Stimulated activated CD4-positive, alpha-beta T cell treated with anti-CD3 and anti-CD28 coated beads, TNF-alpha, amount 100 ng/mL, for 24 hours (primary cell): ENCODE measurements at places on chromosomes 12 and 14.
A peak's percentile ranks its signal among the peaks of the same experiment; 100 is the strongest.

DNA sequence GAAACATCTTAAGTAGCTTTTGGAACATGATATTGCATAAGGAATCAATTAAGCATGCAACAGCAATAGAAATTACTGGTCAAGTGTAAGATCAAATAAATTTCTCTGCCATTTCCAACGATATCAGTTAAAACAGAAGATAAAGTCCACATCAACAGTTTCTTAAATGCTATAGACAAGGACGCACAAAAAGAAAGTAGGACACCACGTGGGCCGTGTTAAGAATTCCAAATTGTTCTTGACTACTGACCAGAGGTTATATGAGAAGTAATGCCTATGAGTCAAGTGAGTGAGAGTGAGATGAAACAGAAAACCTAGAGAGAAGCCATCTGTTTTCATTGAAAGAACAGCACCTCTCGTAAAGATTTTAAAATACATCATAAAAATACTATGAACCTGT is 318.2 kb downstream of the TMEM117 start:
- DNase-seq = no peak

GRCh38 chr12:58189030-58189429 is 247.7 kb downstream of the ATP23 start:
- no peak for DNase-seq

DNA sequence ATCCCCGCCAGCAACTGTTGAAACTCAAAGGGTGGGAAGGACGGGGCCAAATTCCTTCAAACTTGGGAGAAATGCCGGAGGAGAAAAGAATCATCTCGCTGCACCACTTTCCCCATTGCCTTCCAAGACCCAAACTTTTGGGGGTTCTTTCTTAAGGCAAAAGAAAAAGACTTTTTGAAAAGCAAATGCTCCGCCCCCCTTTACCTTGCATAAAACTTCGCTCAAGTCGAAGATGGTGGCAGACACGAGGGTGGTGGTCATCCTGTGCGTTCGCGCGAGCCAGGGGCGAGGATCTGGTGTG is 239 bp downstream of the ZFP36L1 start:
- no peak for DNase-seq

DNA sequence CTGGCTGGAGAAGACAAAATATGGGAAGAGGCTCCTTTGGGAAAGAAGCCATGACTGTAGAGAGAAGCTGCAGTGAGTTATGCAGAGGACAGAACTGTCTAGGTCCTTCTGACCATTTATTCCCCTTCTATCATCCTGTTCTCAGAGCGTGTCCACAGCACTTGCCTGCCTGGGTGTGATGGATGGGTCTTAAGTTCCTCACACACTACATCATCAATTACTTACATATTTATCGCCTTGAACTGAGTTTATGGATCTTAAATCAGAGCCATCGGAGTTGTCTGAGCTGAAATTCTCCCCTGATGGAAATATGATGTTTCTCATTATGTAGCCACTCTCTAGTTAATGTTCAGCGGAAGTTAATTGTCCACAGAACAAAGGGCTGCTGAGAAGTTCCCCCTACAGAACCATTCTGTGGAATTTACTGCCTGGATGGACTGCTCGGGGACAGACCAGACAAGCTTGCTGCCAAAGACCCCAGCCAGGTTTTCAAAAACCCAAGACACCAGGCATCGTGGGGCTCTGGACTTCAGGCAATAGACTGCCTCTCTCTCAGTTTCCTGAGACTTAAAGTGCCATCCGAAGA is 232.5 kb upstream of the NOS1 start:
- no peak for DNase-seq

DNA sequence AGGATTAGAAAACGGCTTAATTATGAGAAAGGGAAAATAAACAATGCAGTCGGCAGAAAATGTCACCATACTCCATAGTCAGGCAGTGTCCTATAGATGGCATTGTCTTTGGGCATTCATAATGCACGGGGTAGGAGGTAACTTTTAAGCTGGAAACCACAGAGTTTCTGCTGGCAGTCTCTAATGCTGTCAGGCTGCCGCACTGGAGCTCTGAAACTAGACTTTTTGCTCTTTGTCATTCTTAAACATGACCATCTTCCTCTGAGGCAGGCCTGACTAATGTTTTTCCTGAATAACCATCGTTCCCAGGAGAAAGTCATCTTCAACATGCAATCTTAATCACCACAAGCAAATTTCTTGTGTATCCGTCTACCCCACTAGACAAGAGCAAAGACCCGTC is 108.8 kb downstream of the ETNK1 start:
- no peak for DNase-seq

DNA sequence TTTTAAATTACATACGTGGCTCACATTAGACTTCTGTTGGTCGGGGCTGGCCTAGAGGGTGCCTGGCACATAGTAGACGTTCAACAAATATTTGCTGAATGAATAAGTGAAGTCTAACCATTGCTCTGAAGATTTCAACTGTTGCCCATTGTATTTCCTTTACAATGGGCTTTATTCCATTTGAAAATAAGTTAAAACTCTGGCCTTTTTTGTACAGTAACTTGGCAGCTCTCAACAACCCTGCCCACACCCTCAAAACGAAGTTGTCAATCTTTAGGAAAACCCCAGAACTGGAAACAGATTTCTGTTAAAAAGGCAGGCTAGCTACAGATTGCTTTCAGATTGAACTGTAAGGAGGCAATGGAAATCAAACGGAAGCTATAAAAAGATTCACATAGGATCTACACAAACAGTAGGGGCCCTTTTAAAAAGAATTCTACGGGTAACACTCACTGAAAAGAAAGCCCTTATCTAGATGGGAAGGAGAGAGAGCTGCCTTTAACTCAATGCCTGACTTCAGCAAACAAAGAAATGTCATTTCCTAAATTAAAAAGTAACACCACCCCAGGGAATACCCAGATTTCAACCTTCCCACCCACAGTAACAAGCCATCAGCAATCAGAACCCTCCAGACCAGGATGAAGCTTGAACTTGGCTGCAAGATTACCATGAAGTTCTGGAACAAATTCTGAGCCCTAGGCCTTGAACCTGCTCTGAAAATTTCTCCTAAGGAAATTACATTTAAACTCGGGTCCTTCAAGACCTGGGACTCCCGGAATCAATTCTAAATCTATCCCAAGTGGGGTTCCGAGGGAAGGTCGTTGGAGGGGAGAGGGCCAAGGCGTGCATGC is 1.4 kb downstream of the WSB2 start:
- DNase-seq = no peak

GRCh38 chr12:4032924-4033615 is 159.9 kb upstream of the PARP11 start:
- DNase-seq = no peak

DNA sequence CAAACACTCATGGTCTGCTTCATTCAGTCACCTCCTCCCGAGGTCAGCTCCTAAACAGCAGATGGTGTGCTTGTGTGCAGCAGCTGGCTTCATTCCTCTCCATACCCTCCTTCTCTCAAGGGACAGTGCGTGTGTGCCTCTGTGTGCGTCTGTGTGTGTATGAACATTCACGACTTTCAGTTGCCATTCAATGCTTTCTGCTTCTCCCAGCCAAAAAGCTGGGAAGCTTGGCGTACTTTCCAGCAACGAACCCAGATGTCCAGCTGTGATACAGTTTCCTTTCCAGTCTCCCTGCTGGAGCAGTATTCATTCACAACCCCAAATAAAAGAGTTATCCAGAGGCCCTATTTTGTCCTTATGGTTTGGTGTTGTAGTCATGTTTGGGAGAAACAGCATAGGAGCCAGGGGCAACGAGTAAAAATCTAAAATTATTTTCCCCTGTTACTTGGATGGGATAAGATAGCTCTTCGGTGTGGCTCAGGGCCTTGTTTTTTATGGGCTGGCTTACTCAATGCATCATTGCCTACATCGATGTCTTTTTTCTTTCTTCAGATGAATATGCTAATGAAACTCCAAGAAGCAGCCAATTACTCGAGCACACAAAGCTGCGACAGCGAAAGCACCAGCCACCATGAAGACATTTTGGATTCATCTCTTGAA is 379.3 kb downstream of the NAV3 start:
- no peak for DNase-seq

DNA sequence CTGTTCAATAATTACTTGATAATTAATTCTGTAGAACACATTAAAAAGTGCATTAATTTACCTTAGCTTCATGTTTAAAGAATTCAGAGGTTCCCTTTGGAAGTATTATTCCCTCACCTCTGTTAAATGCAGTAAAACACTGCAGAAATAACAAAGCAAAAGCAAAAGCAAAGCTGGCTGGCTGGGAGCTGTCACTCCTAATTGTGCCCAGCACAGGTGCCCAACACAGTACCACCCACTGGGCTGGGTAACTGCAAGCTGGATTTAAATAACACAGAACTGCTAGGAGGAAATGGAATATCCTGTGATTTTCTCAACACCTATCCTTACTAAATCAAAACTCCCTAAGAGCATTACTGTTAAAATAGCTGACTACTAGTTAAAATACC is 72.6 kb downstream of the SLC2A13 start:
- no peak for DNase-seq

DNA sequence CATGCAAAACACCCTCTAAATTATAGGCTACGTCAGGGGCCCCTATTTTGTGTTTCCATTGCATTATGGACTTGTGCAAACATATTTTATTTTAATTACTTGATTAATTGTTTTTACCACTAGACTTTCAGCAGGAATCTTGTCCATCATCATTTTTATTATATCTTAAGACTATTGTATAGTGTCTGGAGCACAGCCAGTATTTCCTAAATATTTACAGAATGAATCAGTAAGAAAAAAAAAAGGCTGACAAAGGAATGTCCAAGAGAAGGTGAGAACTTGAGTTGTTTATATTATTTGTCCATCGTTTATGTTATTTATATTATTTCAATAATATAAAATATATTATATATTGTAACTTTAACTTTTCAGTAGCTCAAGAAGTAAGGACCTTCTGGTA is 664.7 kb downstream of the SLC6A15 start:
- no peak for DNase-seq

- DNase-seq = no peak
These were observed 61.4 kb upstream of the PCED1B start for GRCh38 chr12:47017901-47018475.

GRCh38 chr14:76456891-76457586 is 81.1 kb downstream of the ESRRB start:
- DNase-seq = no peak

DNA sequence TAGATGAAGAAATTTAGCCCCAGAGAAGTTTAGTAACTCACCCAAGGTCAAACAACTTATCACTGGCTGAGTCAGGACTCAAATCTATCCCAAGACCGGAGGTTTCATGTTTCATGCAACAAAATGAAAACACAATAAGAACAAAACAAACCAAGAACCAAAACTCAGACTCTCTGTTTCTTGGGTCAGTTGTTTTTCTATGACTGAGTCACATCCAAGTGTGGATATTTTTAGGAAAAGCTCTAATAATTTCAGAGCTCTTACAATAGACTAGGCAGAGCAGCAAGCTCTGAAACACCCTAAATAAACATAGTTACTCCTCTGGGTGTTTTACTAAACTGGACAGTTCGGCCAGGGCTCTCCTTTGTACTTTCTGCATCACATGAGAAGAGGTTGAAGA is 87.6 kb upstream of the PRB2 start:
- DNase-seq = no peak

GRCh38 chr12:40993158-40993557 is 195.0 kb upstream of the PDZRN4 start:
- no peak for DNase-seq

DNA sequence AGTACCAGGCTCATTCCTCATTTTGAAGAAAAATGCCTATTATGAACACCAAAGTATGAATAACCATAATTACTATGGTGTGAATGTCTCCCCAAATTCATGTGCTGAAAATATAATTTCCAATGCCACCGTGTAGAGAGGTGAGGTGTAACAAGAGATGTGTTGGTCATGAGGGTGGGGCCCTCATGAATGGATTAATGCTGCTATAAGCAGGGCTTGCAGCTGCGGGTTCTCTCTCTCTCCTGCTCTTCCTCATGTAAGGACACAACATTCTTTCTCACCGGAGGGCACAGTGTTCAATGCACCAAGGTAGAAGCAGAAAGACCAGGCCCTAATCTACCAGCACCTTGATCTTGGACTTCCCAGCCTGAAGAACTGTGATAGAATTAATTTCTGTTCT is 70.0 kb downstream of the TMTC1 start:
- DNase-seq = no peak

GRCh38 chr12:75641031-75641780 is 129.8 kb upstream of the KRR1 start:
- peak; percentile 7 for DNase-seq

DNA sequence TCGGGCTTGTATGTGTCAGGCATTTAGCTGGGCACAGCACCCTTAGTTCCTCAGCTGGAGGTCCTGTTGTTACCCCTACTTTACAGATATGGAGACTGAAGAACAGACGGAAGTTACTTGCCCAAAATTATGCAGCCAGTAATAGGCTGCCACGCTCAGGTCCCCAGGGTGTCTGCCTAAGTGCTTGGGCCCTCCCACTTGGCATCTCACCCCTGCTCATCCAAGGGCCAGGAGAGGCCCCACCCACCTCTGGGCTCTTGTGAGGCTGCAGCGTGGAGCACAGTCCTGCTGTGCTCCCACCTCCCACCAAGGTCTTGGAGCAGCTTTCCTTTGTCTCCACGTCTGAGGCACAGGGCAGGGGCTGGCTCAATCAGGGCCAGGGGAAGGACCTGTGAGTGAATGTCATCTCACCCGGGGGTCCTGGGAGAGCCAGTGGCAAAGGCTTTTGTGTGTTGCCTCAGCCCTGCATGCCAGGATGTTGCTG is 64.6 kb downstream of the BEGAIN start:
- DNase-seq = no peak

GRCh38 chr12:11807458-11807857 is 158.0 kb downstream of the ETV6 start:
- no peak for DNase-seq

DNA sequence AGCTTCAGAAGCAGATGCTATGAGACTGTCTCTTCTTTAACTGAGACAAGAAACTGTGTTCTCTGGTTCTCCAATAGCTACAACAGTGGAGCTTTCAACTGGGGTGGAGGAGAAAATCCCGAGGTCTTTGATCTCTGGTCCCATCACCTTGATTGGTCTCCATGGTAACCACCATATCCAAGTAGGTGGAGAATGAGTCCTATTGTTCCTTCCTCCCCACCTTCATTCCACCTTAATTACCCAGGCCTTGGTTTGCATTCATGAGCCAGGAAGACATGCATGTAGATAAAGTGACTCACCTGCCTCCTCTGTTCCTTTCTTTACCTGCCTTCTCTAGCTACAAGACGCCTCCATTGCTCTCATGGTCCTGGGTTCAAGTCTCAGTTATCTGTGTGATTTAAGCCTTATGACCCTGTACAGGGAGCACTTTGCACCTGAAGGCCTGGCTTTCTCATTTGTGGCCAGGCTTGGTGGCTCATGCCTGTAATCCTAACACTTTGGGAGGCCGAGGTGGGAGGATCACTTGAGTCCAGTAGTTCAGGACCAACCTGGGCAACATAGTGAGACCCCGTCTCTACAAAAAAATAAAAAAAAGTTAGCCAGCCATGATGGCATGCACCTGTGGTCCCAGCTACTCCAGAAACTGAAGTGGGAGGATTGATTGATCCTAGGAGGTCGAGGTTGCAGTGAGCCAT is 157.7 kb upstream of the TBX3 start:
- DNase-seq = no peak

- no peak for DNase-seq
These were observed 1.8 kb downstream of the CKB start for GRCh38 chr14:103520657-103521437.
